Stimulated activated CD8-positive, alpha-beta memory T cell treated with anti-CD3 and anti-CD28 coated beads, Interleukin-4, amount 100 ng/mL, for 1 hour (primary cell): ENCODE measurements at places on chromosomes 3 and 15.

DNA sequence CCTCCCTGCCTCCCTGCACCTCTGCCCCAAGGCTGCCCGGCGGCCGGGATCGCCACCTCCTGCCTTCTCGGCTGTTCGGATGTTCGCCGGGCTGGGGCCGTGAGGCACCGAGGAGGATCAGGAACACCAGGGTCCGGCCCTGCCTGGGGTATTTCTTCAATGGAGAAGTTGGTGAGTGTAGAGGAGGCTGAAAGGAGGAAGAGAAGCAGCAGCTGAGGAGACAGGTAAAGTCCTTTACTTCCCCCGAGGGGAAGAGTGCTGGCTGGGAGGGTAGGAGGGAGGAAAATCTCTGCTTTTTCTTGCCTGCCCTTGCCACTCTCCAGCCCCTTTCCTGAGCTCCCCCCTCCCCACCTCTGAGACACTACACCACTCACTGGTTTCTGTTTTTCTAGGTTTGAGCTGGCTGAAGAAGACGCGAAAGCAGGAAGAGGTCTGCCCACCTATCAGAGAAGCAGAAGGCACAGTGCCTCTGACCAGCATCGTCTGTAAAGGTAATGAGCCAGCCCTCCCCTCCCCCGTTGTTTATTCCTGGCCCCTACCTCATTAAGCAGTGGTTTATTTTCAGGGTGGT, 519 bp downstream of the ASB7 start:
- DNase-seq, result no peak

- no peak for DNase-seq
These were observed 7.3 kb downstream of the NGLY1 start for GRCh38 chr3:25775936-25776335.

DNA sequence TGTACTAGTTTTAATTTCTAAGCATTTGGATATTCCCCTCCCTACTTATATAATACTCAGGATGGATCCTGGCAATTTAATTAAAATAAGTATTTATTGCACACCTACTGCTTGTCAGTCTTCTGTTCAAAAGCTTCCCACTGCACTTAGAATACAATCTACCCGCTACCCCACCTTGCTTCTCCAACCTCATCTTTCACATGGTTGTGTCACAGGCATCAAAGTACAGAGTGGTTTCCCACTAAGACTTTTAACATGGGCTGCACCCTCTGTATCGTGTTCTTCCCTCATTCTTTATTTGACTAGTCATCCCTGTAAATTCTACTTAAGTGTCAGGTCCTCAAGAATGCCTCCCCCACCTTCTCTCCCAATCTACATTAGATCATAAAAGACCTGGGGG, 35.0 kb downstream of the RIOX2 start:
- no peak for DNase-seq

GRCh38 chr3:196336319-196337145, 1.7 kb downstream of the TM4SF19 start:
- DNase-seq, result no peak

GRCh38 chr15:58227706-58228543, 89.7 kb downstream of the AQP9 start:
- DNase-seq, result no peak

GRCh38 chr3:195007766-195008165, 263.2 kb downstream of the XXYLT1 start:
- DNase-seq, result no peak

- DNase-seq, result no peak
These were observed 71.0 kb downstream of the PCOLCE2 start for GRCh38 chr3:142817897-142818296.

GRCh38 chr3:193829781-193830180, 236.8 kb downstream of the OPA1 start:
- no peak for DNase-seq

- no peak for DNase-seq
These were observed 3.0 kb upstream of the COL8A1 start for GRCh38 chr3:99635348-99635747.

DNA sequence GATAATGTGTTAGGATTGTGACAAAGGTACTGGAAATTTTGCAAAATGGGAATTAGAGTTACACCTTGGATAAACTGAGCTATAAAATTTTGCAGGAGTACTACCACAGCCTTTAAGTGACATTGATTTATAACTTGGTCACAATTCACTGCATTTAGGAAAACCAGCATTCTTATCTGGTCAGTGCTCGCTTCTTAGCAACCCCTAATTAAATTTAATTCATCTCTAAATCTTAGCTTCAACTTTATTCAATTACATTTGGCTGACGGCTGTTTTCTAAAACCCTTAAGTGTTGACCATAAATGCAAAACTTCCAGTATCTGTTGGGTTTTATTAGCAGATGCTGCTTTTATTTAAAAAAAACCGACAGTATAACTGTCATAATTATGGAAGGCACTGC, 31.3 kb downstream of the TFRC start:
- DNase-seq, result no peak

GRCh38 chr3:85875589-85875988, 916.8 kb downstream of the CADM2 start:
- no peak for DNase-seq

DNA sequence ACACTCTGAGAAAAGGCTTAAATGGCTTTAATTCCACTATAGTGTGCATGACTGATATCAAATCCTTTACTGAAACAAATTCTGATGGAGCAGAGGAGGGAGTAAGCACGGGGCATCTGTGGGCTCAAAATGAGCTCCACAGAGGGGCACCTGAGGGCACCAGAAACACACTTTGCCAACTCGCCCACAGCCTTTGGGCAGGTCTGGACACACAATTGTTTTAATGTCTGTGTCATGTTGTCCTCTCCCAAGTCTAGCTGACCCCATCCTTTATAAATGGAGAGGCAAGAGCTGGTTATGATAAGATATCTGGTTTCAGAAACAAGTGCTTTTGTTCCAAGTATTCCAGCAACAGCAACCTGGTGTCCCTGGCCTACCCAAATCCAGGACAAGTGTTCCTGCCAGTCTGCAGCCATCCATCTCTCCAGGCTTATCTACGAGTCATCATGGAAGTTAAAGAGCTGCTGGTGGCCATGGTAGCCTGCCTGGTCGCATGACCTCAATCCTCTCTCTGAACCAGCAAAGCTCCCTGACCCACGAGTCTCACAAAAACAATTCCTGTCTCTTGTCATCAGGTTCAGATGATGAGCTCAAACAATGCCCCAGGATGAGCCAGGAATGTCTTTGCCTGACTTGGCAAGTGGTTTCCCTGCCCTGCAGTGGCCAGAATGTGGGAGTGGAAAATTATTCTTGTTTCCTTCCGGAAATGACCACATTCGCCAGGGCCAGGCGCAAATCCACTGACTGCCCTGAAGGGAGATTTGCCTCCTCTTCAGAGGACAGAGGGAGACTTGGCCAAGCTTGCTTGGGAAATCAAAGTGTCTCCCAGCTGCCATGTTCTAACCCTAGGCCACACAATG, 64.4 kb upstream of the TPM1 start:
- no peak for DNase-seq

GRCh38 chr3:69200384-69201068, 78.1 kb upstream of the LMOD3 start:
- DNase-seq, result no peak

DNA sequence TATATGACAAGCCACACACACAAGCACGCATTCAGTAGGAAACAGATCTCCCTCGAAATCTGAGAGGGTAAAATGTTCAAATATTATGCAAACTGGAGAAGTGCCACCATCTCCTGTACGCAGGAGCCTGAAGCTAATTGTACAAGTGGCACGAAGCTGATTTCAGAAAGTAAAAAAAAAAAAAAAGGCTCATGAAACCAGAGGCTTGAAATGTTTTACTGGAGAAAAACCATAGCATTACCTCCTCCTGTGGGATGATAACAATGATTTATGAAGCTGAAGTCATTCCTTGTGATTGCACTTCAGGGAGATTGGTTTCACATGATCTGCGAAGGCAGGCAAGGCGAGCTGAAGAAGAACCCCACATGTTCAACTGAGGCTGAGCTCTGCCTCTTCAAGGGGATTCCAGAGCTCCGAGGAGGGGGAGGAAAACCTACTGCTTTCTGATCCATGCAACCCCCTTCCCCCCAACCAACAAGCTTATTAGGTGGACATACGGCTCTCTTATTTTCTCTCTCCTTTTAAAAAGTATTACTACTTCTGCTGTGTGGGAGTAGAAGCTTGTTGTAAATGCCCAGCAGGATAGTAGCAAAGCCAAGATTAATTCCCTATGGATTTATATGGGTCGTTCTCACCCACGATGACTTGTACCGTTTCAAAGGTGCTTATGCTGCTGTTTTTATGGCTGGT, 101.1 kb downstream of the GREM1 start:
- no peak for DNase-seq

DNA sequence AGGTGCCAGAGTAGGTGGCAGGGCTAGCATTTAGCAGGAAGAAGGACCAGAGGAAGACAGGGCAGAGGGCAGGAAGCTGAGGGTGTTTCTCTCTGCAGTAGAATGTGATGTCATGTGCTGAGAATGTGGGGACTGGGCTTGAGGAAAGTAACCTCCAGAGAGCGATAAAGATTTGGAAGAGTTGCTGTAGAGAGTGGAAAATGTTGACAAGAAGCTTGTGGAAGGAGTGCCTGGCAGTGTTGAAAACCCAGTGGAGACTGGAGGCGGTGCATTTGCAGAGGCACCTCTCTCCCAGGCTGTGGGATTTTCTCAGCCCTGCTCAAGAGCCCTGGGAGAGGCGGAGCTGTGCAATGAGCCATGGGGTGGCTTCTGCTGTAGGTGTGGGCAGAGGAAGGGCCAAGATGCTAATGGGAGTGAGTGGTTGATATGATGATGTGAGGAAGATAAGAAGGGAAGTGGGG, 54.8 kb downstream of the MESD start:
- no peak for DNase-seq

GRCh38 chr3:23865595-23866396, 51.0 kb downstream of the NKIRAS1 start:
- no peak for DNase-seq

DNA sequence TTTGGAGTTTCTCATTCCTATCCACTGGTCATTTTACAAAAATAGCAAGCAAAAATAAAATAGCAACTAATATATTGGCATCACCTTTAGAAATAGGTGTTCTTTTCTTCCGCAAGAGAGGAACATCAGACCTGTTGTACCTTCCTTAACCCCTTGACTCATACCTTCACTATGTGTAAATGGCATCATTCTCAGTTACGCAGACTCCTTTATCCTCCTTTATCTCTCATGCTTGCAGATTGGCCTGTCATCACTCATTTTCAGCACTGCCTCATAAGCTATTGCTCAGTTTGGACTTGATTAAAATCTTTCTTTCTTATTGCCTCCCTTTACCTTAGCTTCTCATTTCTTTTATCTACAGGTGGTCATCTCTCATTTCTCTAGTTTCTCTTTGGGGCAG, 21.4 kb downstream of the ARHGEF26 start:
- DNase-seq, result no peak

DNA sequence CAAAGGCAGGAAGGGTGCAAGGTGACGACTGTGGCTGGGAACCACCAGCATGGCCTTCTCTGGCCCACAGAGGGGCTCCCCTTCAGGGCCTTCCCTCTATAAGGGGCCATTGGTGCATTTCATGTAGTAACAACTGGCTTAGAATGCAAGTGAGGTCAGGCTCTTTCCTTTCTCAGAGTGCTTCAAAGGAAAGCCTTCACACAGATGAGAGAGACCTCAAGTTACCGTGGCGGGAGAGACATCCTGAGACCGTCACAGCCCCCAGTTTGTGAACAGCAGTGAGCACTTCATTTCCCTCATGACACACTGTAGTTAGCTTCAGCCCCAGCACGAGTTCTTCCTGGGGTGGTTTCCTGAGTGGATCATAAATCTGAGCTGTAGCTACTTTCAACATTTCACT, 96.6 kb upstream of the LIMD1 start:
- no peak for DNase-seq

- DNase-seq, result no peak
These were observed 830.3 kb downstream of the ROBO1 start for GRCh38 chr3:78937475-78937874.

GRCh38 chr15:50735156-50735555, 30.4 kb downstream of the SPPL2A start:
- no peak for DNase-seq

DNA sequence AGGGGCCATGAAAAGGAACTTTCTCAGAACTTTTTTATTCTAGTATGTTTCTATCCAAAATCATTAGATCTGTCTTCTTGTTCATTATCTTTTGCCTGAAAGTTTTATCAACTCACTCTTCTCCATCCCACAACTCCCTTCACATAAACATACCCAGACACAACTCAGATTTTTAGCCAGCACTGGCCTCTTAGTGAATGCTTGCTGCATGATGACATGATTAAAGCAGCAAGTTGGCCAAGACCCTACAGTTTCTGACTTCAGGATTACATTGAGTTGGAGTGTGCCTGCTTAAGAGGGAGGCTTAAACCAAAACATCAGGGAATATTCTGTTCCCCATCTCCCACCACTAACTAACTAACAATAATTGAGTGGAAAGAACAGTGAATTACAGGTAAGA, 38.1 kb downstream of the PLSCR2 start:
- DNase-seq, result no peak

DNA sequence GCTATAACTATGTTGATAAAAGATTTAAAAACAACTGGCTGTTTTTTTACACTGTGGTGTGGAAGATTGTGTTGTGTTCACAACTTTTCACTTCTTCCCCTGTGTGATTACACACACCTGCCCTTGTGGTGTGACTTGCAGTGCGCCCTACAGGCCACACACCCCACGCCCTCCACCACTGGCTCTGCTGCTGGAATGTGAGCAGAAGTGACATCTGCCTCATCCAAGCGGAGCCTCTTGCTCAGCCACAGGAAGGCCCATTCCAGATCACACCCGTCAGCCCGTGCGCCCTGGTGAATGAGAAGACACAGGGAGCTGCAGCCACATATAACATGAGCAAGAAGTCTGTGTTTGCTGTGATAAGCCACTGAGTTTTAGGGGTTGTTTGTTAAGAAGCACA, 7.0 kb downstream of the CCR2 start:
- DNase-seq, result no peak
